Upper lobe of left lung (tissue), 6 donors: ENCODE measurements at places on chromosomes 2 and 18.

DNA sequence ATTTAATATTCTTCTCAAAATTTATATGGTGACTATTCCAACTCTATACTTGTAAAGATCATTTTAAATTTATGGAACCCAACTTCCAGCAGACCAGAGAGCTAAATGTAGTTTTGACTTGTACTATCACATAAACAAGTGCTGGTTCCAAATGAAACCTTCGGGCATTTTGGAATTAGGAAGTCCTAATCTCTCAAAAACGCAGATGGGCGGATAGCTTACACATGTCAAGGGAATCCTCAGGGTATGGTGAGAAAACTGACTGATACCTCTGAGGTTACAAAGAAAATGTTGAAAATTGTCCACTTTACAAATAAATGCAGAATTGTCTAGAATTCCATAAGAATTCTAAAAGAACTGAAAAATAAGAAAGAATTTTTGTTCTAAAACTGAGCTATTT, 224.1 kb downstream of the SS18 start:
- DNase-seq = no peak

DNA sequence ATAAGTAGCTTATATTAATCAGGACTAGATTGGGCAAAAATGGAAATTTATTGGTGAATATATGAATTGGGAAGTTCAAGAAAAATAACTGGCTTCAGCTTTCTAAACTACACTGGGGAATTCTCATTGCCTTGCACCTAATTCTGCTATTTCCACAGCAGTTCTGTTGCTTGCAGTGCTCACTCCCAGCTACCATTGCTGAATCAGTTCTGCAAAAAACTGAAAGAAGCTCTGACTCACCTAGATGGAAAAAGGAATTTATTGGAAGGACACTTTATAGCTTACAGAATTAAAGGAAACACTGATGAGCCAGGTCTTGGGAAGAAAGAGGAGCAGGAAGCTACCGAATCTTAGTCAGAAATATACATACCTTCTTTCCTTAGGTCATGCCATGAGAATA, 60.3 kb upstream of the ACVR1 start:
- no peak for DNase-seq

DNA sequence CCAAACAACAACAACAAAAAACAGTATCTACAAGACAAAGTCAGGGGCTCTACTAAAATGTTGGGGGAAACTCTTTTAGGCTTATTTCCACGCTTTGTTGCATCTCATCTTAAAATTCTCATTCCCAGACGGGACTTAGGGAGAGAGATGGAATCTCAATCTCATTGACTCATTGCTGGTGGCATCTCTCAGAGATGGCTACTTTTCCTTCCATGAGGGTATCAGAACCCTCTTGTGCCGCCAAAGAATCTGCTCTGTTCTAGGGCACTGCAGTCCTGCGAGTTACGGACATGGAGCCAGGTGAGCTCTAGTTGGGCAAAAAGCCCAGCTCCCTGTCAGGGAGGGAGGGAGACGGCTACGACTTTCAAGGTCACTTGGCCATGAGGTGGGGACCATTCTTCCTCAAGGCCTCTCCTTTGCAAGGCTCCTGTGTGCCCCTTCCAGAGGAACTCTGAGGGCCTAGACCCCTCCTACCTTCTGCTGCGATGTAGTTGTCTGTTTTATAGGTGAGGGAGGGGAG, 68.0 kb downstream of the MYCN start:
- DNase-seq = no peak

GRCh38 chr2:136376798-136377211, 258.9 kb upstream of the CXCR4 start:
- DNase-seq = peak; percentile 5

GRCh38 chr2:199602271-199602895, 144.6 kb upstream of the SATB2 start:
- DNase-seq = no peak

- no peak for DNase-seq
These were observed 332.2 kb downstream of the ZNF516 start for GRCh38 chr18:76162886-76163285.

DNA sequence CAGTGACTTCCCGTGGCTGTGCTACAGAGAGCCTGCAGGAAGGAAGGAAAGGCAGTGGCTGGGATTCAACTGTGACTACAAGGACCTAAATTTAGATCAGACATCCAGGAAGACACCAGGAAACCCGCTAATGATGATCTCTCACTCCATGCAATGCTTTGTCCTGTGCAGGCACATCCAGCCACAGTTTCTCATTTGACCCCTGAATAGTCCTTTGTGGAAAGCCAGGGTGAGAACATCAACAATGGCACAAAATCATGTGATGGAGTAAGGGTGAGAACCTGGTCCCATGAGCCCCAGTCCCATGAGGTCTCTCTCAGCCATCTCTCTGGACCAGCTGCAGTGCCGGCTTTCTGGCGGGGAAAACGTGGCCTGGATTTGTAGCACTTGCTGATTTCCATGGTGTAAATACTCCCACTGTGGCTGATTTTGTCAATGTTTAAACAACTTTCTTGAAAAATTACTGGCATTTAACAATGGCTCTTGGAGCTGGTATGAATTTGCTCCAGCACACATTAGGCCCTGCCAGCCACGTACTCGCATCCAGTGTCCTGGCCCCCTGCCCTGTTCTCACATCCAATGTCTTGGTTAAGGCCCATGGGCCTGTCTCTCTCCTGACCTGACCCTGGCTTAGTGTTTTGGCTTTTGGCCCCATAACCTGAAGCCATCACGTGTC, 159.0 kb upstream of the HAAO start:
- no peak for DNase-seq

- peak; percentile 30 for DNase-seq
These were observed 2.0 kb upstream of the RAB17 start for GRCh38 chr2:237592425-237592980.

DNA sequence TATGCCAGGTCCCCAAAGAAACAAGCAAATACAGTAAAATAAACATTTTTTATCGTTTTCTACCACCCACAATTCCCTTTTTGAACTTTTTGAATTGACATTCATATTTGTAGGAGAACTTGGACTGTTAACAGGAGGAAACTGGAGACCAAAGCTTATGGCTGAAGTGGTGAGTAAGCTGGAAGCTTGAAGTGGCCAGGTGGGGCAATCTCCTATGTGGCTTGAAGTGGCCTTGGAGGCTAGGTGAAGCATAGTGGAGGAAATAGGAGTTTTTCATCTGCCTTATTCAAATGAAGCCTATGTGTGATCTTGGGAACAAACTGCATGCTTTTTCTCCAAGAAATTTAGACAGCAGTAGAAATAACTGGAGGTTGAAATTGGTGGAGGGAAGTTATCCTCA, 962.9 kb upstream of the FANCL start:
- no peak for DNase-seq

- no peak for DNase-seq
These were observed 256.5 kb downstream of the TPGS2 start for GRCh38 chr18:36572135-36572856.

DNA sequence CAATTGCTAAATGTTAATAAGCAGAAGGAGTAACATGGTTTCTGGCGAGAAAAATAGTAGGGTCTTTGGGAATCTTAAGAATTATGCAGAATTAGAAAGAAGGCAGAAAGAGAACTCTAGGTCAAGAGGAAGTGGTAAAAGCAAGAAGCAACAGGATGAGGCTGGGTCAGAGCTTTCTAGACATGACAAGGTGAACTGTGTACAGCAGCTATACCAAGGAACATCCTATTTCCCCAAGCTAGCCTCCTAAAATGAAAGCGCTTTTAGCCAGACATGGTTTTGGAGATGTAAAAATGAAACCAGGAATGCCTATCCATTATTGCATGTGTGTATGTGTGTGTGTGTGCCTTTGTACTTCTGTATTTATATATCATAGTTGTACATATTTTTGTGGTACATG, 42.3 kb upstream of the STAT1 start:
- DNase-seq = no peak

GRCh38 chr18:54824761-54825160, 3.5 kb upstream of the RAB27B start:
- no peak for DNase-seq

- no peak for DNase-seq
These were observed 102.5 kb downstream of the DPP4 start for GRCh38 chr2:161971551-161971950.

- no peak for DNase-seq
These were observed 39.7 kb upstream of the RAPH1 start for GRCh38 chr2:203574824-203575223.

DNA sequence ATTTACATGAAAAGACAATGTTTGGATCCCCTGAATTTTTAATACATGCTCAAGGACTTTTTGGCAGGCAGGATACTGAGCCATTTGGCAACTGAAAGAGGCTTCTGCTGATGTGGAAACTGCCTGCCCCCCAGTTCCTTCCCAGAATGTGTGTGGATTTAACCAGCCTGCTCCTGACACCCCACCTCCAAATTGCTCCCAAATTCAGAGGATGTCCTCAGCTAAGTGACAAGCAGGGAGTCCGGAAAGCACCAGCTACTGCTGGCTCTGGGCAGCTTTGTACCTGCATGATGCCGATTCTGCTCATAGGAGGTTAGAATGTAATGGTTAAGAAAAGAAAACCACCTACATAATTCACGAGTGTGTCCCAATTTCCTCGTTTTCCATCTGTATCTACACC, 197.5 kb downstream of the CDH20 start:
- no peak for DNase-seq

- no peak for DNase-seq
These were observed 234.9 kb upstream of the CYRIA start for GRCh38 chr2:16900405-16901025.

DNA sequence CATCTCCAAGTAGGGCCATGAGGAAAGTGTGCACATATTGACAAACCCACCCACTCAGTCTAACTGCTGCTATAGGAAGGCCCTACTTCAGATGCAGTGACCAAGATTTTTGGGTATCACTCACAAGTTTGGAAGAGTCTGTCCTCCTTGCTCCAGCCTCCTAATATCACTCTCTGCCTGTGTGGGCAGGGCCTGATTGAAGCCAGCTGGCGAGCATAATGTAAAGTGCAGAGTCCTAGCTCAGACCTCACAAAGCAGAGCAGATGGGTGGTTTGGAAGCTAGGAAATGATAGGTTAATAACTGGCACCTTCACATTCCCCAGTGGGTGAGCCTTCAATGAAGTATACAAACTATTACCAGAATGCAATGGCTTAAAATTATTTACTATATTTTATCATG, 11.2 kb upstream of the SULT1C3 start:
- no peak for DNase-seq

DNA sequence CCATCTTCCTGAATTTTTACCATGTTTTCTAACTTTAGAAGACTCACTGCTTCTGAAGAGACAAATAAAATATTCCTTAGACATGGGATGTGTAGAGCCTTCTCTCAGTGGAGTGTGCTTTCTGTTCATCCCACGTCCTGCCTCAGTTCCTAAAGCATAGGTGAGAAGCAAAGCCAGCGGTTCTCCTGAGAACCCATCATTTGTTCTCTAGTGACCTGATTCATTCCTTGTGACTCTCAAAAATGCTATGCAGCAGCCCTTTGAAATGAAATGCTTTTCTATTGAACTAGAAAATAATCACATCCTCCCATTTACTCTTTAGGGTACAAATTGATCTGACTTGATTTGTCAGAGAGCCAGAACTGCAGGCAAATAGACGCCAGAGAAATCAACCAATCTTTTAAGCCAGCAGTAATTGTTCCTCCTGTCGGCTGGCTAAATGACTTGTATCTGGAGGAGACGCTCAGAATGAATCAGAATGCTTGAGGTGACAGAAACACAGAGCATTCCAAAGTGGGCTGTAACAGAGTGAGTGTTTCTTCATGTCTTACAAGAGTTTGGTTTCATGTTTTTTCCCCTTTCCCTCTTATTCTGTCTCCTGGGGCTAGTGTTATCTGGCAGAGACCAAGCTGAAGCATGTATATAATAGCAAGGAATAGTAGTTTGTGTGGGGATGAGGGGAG, 81.3 kb upstream of the TMEM178A start:
- DNase-seq = no peak

DNA sequence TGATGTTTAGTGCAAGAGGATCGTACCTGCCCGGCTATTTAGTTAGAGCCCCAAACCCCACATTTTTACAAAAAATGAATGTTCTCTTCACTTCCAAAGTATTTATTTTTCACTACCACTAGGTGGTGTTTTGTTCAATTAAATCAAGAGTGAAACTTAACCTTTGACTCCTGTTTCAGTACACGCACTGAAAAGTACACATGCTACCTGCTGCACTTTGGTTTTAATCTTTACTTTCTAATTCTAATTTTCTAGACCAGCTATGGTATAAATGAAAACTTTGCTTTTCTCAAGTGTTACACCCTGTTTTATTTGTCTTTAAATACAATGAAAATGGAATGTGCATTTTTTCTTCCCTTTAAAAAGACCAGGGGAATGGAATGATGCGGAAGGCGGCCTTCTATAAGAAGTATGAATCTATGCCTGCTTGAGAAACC, 31.4 kb upstream of the CHN1 start:
- no peak for DNase-seq

GRCh38 chr2:60659026-60659425, 97.0 kb upstream of the PAPOLG start:
- DNase-seq = no peak

GRCh38 chr2:144796936-144797335, 277.0 kb upstream of the ZEB2 start:
- no peak for DNase-seq
